ENCODE measurements at places on chromosomes 7 and 10. TPM values are rescaled to one million over a fixed set of nuclear protein-coding genes. Genes with fewer than 3 reads are reported as not detected.

GRCh38 chr7:120997882-120998474, 9.5 kb downstream of the CPED1 start:
- no peak for DNase-seq

DNA sequence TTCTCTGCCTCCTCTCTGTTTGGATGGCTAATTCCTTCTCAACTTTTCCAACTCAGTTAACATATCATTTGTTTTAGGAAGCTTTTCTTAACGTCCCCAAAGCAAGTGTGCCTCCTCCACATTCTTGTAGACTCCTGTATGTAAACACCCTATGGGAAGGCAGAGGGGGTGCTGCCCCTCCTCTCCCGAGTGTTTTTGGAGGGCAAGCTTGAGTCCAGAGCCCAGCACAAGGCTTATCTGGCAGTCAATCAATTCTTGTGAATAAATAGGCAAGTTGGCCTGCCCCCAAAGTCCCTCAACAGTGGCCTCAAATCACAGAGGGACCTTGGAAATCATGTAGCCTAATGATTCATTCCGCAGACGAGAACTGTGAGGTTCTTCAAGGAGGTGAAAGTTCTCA, 305.6 kb downstream of the RPS24 start:
- DNase-seq: no peak

GRCh38 chr7:54015251-54015650, 526.9 kb upstream of the VSTM2A start:
- no peak for DNase-seq

GRCh38 chr7:80823057-80823456, 95.8 kb downstream of the SEMA3C start:
- DNase-seq: no peak

GRCh38 chr7:2720024-2720423, 32.0 kb downstream of the AMZ1 start:
- no peak for DNase-seq

DNA sequence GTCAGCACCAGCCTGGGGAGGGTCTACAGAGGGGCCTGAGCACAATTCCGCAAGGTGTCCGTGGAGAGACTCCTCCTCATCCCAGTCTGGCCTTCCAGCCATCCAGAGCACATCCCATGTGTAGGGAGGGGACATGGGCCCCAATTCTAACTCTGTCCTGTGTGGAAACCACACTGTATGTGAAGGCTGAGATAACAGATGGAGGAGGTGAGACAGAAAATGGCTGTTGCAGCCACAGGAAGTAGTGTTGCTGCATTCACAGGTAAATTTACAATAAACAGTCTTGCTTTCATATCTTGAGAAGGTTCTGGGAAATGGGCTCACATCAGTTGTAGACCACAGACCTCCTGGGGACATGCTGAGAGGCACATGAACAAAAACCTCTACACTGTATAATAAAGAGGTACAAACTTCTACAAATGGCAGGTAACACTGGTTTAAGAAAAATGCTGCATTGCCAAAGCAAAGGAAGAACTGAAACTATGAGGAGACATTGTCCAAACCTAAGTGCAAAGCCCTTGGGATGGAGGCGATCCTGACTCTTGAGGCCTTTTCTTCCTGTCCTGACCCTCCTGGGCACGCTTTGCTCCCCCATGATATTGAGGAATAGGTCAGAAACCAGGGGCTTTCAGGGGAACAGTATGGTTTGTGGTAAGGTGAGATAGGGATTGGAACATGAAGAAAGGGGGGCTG, 21.6 kb upstream of the GIMAP2 start:
- peak; percentile 59 for DNase-seq

CYP17A1 gene
- total RNA-seq: not detected

PRSS58 gene
- not detected for total RNA-seq

FRG2B gene
- not detected for total RNA-seq

HYAL4 gene
- not detected for total RNA-seq

Data from activated naive CD4-positive, alpha-beta T cell treated with anti-CD3 and anti-CD28 coated beads for 36 hours (primary cell).